ENCODE measurements at places on chromosomes 12 and 14.
A peak's percentile ranks its signal among the peaks of the same experiment; 100 is the strongest.

GRCh38 chr14:74531467-74531866 lies 37.9 kb downstream of the ISCA2 start:
- DNase-seq, result peak; percentile 78

DNA sequence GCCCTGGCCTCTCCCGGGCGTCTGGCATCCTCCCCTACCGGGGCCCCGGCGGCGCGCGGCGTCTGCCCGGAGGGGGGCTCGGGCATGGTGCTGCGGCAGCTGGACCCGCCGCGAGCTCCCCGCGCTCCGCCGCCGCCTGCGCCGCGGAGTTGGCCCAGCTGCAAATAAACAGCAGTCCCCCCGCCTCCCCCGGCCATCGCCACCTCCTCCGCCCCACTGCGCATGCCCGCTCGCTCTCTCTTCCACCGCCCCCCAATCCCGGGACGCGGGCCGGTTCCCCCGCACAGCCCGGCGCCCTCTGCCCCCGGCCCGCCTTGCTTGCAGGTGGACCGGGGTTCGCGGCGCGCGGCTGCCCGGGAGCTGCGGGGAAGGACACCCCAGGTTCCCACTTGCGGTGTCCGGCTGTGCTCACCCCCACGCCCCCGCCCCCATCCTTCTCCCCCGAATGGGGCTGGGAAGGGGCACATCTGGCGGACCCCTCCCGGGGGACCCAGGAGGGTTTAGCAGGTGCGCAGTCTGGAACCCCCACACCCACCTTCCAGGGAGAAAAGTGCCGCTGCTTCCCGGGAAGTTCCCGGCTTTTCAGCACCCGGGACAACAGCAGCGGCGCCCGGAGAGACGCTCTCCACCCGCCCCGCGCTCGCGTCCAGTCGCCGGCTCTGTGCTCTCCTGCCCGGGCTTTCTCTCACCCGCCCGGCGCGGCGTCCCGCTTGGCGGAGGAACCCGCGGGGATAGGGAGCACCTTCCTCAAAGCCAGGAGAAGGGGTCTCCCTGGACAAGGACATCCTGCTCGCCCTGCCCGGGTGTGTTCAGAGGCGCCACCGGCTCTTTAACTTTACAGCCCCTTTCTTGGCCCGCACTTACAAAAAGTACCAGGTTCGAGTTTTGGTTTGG lies at the start of gene TMTC1:
Gene TMTC1, minus strand, starts transcription at position 170 of the 894 bp plus-strand sequence. CDS start 191 bp downstream, outside the sequence.
- peak; percentile 87 for DNase-seq

- no peak for DNase-seq
Measured at GRCh38 chr14:105026802-105027563, 6.1 kb upstream of the CDCA4 start.

GRCh38 chr12:121823727-121824115 lies 19.9 kb downstream of the SETD1B start:
- DNase-seq, result no peak

DNA sequence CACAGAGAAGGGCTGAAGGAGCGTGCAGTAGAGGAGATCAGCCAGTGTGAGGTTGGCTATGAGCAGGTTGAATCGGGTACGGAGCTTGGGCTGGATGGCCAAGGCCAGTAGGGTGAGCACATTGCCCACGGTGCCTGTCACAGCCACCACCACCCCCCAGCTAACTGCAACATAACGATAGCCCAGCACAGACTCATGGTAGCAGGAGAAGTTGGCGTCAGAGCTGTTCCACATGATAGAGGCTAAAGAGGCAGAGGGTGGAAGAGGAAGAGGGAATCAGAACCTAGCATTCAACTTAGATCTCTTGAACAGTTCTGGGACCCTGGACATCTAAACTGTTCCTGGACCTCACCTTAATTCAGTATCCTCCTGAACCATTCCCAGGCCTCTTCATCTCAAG lies 668 bp downstream of the GPR84 start:
- no peak for DNase-seq

All from GM23338 (cell line).